ENCODE measurements at places on chromosomes 13 and 19. TPM values are rescaled to one million over a fixed set of nuclear protein-coding genes. Genes with fewer than 3 reads are reported as not detected.

DNA sequence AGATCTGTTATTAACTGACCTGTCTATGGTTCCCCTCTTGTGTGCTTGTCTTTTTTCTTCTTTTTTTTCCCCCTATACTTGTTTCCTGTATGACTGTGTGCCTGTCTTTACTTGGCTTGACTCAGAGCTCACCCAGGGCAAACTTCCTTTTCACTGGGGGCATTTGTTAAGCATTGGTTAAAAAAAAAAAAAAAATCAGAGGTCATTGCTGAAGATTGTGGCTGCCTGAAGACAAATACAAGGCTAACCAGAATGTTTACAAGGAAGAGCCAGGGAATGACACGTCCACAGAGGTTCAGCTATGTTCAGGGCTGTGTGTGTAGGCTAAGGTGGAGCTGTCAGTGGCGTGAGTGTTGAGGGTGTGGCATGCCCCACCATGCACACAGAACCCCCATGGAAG lies 47.1 kb downstream of the LNX2 start:
- DNase-seq: peak; percentile 73

DNA sequence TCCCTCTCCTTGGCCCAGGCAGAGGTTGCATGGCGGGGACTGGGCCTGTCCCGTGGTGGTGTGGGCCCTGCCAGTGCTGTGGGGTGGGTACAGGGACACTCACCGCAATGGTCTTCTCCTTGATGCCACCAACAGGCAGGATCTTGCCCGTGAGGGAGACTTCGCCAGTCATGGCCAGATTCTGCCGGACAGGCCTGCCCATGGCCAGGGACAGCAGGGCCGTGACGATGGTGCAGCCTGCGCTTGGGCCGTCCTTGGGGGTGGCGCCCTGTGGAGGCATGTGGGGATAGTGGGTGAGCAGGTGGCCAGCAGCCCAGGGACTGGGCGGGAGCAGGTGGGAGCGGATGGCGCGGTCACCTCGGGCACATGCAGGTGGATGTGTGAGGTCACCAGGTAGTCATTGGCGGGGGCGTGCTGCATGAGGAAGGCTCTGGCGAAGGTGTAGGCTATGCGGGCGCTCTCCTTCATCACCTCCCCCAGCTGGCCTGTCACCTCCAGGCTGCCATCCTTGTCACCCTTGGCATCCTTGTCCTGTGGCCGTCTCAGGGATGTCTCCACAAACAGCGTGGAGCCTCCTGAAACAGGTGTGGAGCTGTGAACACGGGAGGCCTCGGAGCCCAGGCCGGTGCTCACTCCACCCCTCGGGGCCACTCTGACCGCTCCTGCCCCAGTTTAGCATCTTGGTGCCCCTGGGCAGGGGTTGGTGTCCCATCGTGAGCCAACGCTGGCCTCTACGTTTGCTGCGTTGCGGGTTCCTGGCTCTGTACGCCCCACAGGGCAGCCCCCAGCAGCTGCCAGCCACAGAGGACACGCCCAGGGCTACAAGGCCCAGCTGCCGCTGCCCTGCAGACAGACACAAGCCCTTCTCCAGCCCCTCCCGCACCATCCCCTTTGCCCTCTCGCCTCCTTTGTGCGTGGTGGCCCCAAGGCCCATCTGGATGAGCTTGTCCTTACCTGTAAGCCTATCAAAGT lies 3.4 kb downstream of the RPL36 start:
- DNase-seq: no peak

GRCh38 chr13:29908416-29909080 lies 58.1 kb upstream of the UBL3 start:
- DNase-seq: no peak

DNA sequence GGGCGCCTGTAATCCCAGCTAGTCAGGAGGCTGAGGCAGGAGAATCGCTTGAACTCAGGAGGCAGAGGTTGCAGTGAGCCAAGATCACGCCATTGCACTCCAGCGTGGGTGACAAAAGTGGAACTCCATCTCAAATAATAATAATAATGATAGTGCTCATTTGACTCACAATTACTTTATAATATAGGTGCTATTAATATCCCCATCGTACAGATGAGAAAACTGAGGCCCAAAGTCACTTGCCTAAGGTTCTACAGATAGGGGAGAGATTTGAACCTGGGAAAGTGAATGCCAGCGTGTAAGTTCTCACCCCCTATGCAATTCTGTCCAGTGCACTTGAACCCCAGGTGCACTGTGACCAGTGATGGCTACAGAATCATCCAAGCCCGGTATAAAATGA lies 5.9 kb downstream of the GMFG start:
- DNase-seq: no peak

DNA sequence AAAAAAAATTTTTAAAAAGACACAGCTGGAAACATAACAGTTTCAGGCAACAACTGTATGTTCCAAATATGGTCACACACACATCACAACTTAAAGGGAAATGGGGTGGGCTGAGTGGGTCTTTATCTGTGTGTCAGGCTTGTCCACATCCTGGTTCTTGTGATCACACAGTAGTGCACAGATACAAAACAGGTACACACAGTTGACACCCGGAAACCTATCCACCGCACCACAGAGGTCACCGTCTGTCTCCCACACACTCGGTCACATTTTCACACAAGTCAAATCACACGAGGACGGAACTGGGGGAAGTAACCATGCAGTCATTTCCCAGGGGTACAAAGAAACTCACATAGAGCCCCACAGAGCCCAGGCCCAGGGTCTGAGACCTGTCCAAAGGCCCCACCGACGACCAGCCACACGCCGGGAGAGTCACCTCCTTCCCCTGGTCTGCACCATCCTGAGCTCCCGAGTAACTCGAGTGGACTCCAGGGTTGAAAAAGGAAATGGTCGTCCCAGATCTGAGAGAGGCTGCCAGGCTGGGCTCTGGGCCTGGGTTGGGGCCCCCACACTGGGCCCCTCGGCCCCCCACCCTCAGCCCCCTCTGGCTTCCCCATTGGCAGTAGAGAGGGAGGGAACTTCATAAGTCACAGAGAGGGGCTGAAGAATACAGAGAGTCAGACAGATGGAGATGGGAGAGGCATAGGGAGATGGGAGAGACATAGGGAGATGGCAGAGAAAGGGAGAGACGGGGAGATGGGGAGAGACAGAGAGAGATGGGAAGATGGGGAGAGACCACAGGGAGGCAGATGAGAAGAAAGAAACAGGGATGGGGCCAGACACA lies 1.3 kb upstream of the PPAN start:
- DNase-seq: no peak

GRCh38 chr13:95122063-95122462 lies 179.2 kb downstream of the ABCC4 start:
- DNase-seq: no peak

DNA sequence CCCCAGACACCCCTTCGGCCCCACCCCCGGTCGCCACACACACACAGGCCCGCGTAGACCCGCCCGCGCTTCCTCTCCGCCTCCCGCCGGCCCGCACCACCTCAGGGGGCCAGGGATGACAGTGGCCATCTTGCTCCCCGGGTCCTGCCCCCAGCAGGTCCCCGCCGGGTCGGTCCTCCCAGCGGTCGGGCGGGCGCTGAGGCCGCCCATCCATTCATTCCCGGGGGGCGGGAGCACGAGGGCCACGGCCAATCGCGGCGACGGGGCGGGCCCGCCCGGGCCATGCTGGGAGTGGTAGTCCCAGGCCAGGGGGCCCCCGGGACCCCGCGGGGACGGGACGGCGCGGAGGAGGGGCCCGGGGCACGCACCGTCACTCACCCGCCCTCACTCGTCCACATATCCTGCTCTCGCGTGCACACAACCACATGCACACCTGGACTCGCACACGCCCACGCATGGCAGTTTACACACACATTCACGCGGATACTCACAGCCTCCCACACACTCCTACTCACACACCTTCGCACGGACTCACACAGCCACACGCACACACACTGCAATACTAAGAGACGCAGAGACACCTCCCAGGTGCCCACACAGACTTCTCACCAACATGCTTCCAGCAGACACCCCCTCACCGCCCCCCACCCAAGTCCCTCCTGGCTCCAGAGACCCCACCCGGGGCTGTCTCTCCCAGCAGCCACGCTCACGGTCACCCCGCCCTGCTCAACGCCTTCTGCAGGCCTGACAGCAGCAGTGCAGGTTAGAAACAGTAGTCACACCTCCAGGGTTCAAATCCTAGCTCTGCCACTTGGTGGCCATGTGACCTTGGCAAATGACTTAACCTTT lies at the start of gene DPF1:
TSS of gene DPF1 (minus strand) at position 209 of the 849 bp plus-strand sequence. CDS start at position 129, 80 bp downstream.
- DNase-seq: peak; percentile 61

GRCh38 chr19:11377237-11377636 lies 2.8 kb downstream of the SWSAP1 start:
- DNase-seq: peak; percentile 50

DNA sequence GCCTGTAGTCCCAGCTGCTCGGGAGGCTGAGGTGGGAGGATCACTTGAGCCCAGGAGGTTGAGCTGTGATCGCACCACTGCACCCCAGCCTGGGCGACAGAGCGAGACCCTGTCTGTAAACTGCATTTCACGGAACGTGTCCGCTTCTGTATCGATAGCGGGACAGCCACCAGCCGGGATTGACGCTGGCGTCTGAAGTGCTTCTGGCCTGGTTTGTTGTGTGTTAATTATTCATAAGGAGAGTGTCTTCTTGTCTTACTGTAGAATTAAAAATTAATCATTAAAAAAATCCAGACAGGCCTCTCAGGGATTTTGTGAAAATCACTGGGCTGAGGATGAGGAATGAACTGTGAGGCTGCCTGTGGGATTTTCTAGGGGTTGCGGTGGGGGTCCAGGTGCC lies 16.2 kb upstream of the MISP start:
- DNase-seq: no peak

DNA sequence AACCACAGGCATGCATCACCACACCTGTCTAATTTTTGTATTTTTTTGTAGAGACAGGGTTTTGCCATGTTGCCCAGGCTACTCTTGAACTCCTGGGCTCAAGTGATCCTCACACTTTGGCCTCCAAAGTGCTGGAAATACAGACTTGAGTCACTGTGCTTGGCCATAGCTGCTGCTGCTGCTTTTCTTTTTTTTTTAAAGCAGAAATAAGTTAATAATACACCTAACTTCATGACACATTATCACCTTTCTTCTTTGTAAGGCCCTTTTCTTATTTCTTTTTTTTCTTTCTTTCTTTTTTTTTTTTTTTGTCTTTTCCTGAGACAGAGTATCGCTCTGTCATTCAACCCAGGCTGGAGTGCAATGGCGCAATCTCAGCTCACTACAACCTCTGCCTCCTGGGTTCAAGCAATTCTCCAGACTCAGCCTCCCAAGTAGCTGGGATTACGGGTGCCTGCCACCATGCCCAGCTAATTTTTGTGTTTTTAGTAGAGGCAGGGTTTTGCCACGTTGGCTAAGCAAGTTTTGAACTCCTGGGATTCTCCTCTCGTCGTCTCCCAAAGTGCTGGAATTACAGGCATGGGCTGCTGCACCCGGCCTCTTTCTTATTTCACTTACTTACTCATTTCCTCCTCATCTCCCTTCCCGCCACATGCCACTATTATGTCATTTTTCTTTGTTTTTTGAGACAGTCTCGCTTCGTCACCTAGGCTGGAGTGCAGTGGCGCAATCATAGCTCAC lies 8.7 kb downstream of the SHKBP1 start:
- peak; percentile 64 for DNase-seq

DNA sequence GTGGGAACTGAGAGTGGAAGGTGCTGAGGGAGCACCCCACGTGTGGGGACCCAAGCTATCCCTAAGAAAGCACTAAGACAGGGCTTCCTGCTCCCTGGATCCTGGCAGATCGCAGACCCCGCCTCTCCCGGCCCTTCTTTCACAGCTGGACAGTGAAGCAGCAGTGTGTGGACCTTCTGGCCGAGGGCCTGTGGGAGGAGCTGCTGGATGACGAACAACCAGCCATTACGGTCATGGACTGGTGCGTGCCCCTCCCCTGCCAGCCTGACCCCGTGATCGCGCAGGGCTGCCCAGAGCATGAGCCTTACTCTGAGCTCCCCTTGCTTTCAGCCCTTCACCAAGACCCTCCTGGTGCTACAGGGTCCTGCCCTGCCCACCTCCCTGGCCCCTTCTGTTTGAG lies 2.3 kb downstream of the NCCRP1 start:
- DNase-seq: peak; percentile 18

DNA sequence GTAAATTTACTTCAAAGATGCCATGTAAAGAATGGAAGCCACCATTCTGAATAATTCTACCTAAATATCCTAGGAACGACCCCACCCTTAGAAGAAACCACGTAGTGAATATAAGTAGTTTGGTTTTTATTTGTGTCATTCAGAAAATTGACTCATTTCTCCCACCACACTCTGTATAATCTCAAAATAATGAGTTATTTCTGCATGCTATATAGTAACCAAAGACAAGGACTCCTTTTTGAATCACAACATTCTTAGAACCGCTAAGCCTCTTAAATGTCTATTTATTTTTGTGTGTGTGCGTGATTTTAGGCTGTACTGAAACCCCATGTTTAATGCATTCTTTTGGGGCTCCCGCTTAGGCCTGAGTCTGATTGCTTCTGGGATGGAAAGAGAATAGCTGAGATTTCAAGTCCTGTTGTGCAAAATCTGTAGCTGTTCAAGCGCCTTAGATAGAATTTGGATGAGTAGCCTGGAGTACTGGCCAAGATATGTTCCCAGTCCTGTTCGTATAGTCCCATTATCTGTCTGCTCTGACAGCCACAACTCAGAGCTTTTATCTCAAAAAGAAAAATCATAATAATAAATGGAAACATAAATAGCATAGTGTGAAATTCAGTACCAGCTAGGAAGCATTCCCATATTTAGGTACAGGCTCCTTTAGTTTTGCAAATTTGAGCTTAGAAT lies 532.4 kb upstream of the NBEA start:
- DNase-seq: no peak

DNA sequence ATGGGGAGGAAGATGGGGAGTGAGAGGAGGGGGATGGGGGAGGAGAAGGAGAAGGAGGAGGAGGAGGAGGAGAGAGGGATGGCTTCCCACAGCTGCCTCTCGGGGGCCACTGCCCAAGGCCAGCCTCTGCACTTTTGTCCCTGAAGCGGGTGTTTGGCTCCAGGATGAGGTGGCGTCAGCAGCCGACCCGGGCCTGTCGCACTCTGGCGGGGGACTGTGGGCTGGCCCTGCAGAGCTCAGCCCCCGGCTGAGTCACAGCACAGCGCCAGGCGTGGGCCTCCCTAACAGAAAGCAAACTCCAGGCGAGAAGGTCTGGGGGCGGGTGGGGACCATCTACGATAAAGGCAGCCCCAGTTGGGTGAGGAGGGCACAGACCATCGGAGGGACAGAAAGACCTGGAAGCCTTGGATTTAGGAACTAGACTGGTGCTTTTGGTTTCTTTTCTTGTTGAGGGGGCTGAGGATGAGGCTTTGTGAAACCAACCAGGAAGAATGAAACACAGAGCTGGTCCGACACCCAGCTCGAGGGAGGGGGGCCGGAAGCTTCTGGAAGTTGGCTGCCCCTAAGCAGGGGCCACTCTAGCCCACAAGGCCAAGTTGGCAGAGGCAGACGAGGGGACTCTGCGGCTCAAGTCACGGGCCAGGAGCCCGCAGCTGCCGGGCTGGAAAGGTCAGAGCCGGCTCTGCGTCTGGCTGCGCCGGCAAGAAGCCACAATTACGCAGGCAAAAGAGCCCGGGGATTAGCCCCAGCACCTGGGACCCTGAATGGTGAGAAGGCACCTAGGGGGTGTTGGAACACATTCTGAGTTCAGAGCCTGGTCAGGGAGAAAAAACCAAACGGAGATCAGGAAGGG lies 18.2 kb downstream of the LSM4 start:
- peak; percentile 83 for DNase-seq

CGB3 gene
- not detected for total RNA-seq

ZNF442 gene
- 0.93 TPM for total RNA-seq

ABHD8 gene
- 6.8 TPM for total RNA-seq

CCDC159 gene
- total RNA-seq: 30.3 TPM

DPF1 gene
- total RNA-seq: 5.0 TPM

ACP7 gene
- total RNA-seq: 0.49 TPM

PRR19 gene
- 1.0 TPM for total RNA-seq

SMIM24 gene
- not detected for total RNA-seq

SYNGR4 gene
- total RNA-seq: not detected

SKA3 gene
- total RNA-seq: 28.7 TPM

CBY2 gene
- total RNA-seq: not detected

Data from endothelial cell of umbilical vein (primary cell).